SJCRH30 (cell line): ENCODE measurements at places on chromosomes 7 and 10. TPM values are rescaled to one million over a fixed set of nuclear protein-coding genes. Genes with fewer than 3 reads are reported as not detected.

- DNase-seq: peak; percentile 92
- H3K4me3 ChIP-seq: peak within 1 kb of the TSS; percentile 68
- H3K27me3 ChIP-seq: no peaks in the 10 kb centered on the region
- peak within 1 kb of the TSS; percentile 92 for H3K27ac ChIP-seq
Observed at GRCh38 chr10:29634764-29635625, at the start of gene SVIL. SVIL (minus strand) TSS chr10:29634971; CDS start chr10:29555058, 79,913 bp downstream.

GRCh38 chr7:39951226-39952194 lies 1.5 kb downstream of the CDK13 start:
- H3K27me3 ChIP-seq: no peaks in the 10 kb centered on the region
- peak; percentile 84 for DNase-seq
- H3K4me3 ChIP-seq: peak overlapping the region; percentile 88
- no peaks in the 10 kb centered on the region for H3K36me3 ChIP-seq
- H3K4me1 ChIP-seq: no peaks in the 10 kb centered on the region
- H3K27ac ChIP-seq: peak overlapping the region; percentile 31

DNA sequence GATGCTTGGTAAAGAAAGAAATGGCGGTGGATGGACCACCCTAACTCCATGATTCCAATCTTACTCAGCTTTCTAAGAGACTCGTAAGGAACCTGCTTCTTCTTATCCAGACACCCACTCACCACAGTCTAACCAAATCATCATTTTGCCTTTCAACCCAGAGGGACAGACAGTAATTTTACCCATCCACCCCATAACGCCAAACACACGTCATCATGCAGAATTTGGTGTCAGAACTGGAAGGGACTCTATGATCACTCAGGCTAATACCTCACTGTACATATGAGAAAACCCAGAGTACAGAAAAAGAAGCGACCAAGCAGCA lies 388 bp downstream of the ECD start:
- H3K36me3 ChIP-seq: peaks cover 13% of the 10 kb centered on the region
- no peaks in the 10 kb centered on the region for H3K4me1 ChIP-seq
- peak overlapping the region; percentile 64 for H3K27ac ChIP-seq
- no peaks in the 10 kb centered on the region for H3K27me3 ChIP-seq
- DNase-seq: no peak
- peak overlapping the region; percentile 91 for H3K4me3 ChIP-seq

DNA sequence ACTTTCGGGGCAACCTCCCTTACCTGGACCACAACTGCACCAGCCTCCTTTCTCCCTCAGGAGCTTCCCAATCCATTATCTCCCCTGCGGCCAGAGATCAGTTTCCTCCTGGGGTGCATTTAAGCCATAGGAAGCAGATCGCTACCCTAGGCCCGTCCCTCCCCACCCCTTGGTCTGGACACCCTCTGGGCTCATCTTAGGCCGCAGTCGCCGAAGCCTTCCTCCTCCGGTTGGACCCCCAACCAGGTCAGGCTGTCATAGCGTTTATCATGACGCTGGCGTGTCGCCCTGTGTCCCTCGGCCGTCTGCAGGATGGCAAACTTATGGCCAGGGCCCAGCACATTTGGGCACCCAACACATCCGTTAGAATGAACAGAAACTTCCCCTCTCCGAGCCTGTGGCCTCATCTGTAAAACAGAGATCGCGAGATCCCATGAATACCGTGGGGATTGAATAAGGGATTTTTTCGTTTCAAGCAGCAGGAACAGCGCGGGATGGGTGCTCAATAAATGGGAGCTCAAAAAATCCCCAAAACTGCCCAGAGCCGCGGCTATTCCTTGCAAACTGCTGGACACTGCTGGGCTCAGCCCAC lies 669 bp upstream of the AP5Z1 start:
- H3K4me1 ChIP-seq: peaks cover 7% of the 10 kb centered on the region; the same call in 1 of the 2 replicates
- no peak for DNase-seq
- peak overlapping the region; percentile 76 for H3K4me3 ChIP-seq
- H3K27ac ChIP-seq: peak overlapping the region; percentile 75
- no peaks in the 10 kb centered on the region for H3K27me3 ChIP-seq

- H3K4me3 ChIP-seq: no peak overlapping the region
- H3K36me3 ChIP-seq: no peaks in the 10 kb centered on the region
- H3K27me3 ChIP-seq: peaks cover 18% of the 10 kb centered on the region
- no peak for DNase-seq
- H3K4me1 ChIP-seq: no peaks in the 10 kb centered on the region
- H3K27ac ChIP-seq: no peak overlapping the region
Observed at GRCh38 chr7:146414373-146414772, 297.8 kb downstream of the CNTNAP2 start.

GRCh38 chr7:81632418-81632817 lies 137.4 kb downstream of the HGF start:
- H3K4me3 ChIP-seq: no peak overlapping the region
- no peak overlapping the region for H3K27ac ChIP-seq
- no peaks in the 10 kb centered on the region for H3K36me3 ChIP-seq
- DNase-seq: no peak

DNA sequence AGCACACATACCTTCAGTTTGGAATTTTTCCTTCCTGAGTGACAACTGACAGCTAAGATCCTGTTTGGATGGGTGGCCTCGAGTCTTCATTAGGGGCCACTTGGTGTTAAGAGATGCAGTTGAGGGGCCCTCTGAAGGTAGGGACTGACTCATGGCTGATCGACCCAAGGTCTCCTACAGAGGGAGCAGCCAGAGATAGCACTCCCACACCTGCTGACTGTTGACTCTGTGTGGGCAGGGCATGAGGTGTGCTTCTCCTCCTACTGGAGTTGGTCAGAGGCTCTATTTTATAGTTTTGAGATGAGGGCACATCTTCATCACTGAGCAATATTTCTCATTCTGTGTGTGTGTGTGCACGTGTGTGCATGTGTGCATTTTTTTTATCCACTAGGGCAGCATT lies 378.8 kb upstream of the PODXL start:
- no peaks in the 10 kb centered on the region for H3K27me3 ChIP-seq
- no peaks in the 10 kb centered on the region for H3K36me3 ChIP-seq
- no peak overlapping the region for H3K4me3 ChIP-seq
- H3K27ac ChIP-seq: no peak overlapping the region

GRCh38 chr7:36473454-36474282 lies 84.0 kb downstream of the ANLN start:
- H3K4me1 ChIP-seq: peaks cover 11% of the 10 kb centered on the region; the same call in 1 of the 2 replicates
- no peaks in the 10 kb centered on the region for H3K27me3 ChIP-seq
- H3K36me3 ChIP-seq: no peaks in the 10 kb centered on the region
- H3K4me3 ChIP-seq: no peak overlapping the region
- DNase-seq: peak; percentile 70

The CHST3 gene
- 10.1 and 10.4 TPM in 2 replicates for total RNA-seq

The LIPN gene
- total RNA-seq: not detected in 2 replicates

The CYP3A4 gene
- not detected in 2 replicates for total RNA-seq

The TMEM26 gene
- total RNA-seq: not detected in 2 replicates

The PTPRN2 gene
- 3.8 and 6.0 TPM in 2 replicates for total RNA-seq

The SLC18A3 gene
- not detected in 2 replicates for total RNA-seq

The CALML3 gene
- total RNA-seq: not detected in 2 replicates

The MYO3A gene
- total RNA-seq: not detected in 2 replicates
